Stimulated activated CD4-positive, alpha-beta T cell treated with anti-CD3 and anti-CD28 coated beads, TNF-alpha, amount 100 ng/mL, for 48 hours (primary cell): ENCODE measurements at places on chromosomes 1 and 21.

DNA sequence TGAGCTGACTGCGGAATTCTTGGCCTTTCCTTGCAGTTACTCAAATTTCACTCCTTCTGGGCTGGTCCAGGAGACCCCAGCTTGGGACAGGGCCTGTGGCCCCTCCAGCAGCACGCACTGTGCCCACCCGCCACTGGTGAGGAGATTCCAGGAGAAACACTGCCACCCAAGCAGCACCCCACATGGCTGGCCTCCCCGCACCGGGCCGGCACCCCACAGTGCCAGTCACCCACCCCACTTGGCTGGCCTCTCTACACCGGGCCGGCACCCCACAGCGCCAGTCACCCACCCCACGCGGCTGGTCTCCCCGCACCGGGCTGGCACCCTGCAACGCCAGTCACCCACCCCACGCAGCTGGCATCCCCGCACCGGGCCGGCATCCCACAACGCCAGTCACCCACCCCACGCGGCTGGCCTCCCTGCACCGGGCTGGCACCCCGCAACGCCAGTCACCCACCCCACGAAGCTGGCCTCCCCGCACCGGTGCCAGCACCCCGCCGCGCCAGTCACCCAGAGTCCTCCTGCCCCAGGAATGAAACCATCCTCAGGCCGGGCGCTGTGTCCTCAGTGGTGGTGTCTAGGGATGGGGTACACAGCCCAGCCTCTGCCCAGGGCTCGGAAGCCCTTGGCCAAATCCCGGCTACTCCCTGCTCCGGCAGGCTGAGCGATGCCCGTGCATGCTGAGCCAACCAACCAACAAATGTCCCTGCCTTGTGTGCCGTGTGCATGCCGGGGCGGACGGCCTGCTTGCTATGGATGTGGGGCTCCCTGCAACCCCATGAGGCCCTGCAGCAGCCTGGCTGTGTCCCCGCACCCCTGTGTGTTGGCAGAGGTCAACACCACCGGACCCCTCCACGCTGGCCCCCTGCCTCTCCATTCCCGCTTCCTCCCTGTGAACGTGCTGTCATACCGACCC is 38.6 kb upstream of the TSPEAR start:
- no peak for DNase-seq

GRCh38 chr1:111141245-111142220 is 1.5 kb downstream of the CEPT1 start:
- DNase-seq = no peak

GRCh38 chr1:87362834-87363426 is 34.2 kb downstream of the LMO4 start:
- no peak for DNase-seq

GRCh38 chr1:214404571-214405213 is 123.7 kb downstream of the SMYD2 start:
- DNase-seq = no peak

- no peak for DNase-seq
Observed at GRCh38 chr1:24374891-24375786, 38.4 kb downstream of the STPG1 start.

- DNase-seq = no peak
Observed at GRCh38 chr1:204979891-204980649, 62.9 kb upstream of the CNTN2 start.
